ELR (cell line): ENCODE measurements at places on chromosomes 5 and 9.

DNA sequence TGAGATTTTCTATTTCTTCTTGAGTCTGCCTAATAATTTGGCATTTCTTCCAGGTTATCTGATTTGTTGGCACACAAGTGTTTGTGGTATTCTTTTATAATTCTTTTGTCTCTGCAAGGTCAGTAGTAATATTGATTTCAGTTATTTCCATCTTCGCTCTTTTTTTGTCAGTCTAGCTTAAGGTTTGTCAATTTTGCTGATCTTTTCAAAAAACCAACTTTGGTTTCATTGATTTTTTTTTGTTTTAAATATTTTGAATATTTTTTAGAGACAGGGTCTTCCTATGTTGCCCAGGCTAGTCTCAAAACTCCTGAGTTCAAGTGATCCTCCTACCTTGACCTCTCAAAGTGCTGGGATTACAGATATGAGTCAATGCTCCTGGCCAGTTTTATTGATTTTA, 162.8 kb downstream of the BARX1 start:
- DNase-seq, result no peak

- DNase-seq, result no peak
Observed at GRCh38 chr9:104028827-104029226, 65.3 kb upstream of the SMC2 start.

- DNase-seq, result no peak
Observed at GRCh38 chr5:157343842-157344790, 78.2 kb downstream of the CYFIP2 start.

DNA sequence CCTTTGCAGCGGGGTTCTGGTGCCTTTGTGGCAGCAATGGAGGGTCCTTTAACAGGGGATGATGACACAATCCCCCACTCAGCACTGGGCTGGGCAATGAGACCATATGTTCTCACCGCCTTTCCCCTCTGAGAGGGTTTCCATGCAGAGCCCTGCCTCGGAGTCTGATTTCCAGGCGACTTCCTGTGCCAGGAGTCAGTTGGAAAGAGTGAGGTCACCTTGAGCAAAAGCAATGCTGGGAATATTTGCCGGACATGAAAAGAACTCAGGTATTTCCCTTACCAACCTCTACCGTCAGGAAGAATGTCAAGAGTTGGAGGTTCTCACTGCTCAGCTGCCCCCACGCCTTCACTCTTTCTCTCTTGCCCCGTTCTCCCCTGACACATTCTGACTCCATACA, 284.2 kb upstream of the IRX1 start:
- DNase-seq, result no peak

DNA sequence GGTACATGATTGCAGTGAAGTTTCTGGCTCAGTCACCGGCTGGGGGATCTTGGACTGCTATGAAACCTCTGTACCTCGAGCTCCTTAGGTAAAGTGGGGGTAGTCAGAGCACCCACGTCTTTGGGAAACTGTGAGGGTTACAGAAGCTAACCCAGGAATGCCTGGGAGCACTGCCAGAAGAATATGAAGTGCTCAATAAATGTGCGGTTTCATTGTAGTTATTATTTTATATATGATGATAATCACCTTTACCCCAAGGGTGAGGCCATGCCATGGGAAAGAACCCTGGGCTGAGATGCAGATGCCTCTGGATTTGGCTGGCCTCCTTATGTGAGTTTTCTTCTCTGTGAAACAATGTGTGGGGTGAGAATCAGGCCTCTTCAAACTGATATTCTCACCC, 3.7 kb downstream of the NPR3 start:
- no peak for DNase-seq

DNA sequence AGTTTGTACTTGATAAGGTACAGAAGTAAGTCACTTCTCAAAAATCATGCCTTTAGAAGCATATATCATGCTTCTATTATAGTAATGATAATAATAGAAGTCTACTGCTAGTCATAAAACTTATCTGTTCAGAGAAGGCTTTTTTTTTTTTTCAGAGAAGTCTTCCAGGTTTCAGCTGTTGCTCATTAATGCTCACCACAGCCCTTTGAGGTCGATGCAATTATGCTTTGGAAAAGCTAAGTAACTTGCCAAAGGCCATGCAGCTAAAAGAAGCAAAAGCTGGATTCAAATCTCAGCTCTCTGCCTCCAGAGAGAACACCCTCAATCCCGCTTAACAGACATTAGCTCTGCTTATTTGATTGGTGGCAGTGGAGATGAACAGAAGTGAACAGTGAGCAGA, 150.8 kb downstream of the DOCK8 start:
- no peak for DNase-seq

- peak; percentile 38 for DNase-seq
Observed at GRCh38 chr9:125748446-125749099, 1.4 kb downstream of the PBX3 start.

DNA sequence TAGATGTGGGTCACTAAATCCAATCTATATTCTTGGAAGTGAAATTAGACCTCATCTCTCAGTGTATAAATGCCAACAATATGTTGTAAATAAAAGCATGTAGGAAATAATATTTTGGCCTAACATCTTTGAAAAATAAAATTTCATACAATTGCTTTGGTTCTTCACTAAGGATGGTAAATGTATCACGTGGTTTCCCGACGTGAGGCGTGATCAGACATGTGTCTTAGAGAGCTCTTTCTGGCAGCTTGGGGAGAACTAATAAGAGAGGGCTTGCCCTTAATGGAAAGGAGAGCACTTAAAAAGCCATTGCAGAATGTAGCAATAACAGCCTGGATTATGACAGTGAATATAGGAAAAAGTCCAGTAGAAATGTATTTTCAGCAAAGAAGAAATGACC, 602.6 kb downstream of the CDH12 start:
- DNase-seq, result no peak

DNA sequence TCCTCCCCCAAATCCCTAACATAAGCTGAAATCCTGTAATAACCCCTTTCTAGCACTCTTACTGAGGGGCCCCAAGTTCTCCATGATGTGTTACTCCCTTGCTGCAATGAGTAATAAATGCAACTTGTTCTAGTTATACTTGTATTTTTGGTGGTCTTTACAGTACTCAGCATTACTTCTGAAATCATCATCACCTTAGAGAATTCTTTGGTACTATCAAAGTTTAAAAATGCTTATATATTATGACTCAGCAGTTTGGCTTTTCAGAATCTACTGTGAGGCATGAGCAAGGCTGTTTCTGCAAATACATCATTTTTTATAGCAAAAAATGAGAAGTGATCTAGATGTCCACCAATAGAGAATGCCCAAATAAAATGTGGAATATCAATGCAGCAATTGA, 20.7 kb upstream of the ROPN1L start:
- DNase-seq, result peak; percentile 62

- no peak for DNase-seq
Observed at GRCh38 chr5:39521098-39521860, 96.5 kb upstream of the DAB2 start.

DNA sequence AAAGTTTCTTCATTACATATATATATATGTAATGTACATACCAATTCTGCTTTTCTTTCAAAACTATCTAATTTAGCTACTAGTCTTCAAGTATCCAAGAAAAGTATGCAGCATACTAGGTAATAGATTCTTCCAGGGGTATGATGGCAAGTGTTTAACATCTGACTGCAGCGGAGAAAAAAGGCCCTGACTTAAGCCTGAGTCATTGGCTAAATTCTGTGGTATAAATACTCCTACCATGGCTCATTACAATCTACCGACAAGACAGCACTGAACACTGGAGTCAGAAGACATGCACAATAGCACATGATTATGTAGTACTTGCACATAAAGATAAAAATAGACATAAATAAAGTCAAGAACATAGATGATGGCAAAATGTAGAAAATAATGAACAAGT, 439.9 kb downstream of the BRINP1 start:
- peak; percentile 60 for DNase-seq

- peak; percentile 89 for DNase-seq
Observed at GRCh38 chr5:122846051-122846550, 688 bp downstream of the SNX24 start.

DNA sequence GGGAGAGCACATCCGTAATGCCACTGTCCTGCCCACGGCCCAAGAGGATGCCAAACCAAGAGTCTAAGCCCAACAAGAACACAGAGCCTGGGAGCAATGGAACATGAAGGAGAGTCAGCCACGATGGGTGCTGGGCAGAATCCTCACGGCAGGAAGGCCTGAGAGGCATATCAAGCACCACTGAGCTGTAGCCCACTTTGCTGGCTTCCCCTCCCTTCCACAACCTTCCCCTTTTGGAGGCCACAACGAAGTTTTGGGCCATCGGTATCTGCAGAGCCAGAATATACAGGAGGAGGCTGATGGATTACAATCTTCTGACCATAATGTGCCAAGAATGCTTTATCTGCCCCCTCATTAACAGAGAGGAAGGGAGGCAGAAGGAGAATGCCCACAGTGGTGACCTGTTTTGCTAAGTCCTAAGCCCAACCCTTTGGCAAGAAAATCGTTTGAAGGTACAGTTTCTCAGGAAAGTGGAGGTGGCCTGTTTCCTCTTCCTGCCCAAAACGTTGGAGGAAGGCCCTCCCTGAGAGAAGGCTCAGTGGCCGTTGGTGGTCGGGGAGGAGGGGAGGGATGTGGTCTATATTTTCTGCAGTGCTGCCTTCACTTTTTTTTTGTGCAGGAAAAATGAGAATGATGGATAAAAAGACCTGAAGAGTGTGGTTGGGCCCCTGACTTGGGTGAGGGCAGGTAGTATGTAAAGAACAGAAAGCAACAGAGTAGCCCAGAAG, 26.2 kb downstream of the MACROH2A1 start:
- no peak for DNase-seq

GRCh38 chr9:18501949-18502348, 28.0 kb downstream of the ADAMTSL1 start:
- no peak for DNase-seq

GRCh38 chr5:172096207-172096940, 89.9 kb upstream of the FBXW11 start:
- DNase-seq, result no peak

GRCh38 chr9:76475686-76476085, 16.7 kb downstream of the GCNT1 start:
- no peak for DNase-seq

- no peak for DNase-seq
Observed at GRCh38 chr5:135759149-135759784, 75.2 kb upstream of the SLC25A48 start.

DNA sequence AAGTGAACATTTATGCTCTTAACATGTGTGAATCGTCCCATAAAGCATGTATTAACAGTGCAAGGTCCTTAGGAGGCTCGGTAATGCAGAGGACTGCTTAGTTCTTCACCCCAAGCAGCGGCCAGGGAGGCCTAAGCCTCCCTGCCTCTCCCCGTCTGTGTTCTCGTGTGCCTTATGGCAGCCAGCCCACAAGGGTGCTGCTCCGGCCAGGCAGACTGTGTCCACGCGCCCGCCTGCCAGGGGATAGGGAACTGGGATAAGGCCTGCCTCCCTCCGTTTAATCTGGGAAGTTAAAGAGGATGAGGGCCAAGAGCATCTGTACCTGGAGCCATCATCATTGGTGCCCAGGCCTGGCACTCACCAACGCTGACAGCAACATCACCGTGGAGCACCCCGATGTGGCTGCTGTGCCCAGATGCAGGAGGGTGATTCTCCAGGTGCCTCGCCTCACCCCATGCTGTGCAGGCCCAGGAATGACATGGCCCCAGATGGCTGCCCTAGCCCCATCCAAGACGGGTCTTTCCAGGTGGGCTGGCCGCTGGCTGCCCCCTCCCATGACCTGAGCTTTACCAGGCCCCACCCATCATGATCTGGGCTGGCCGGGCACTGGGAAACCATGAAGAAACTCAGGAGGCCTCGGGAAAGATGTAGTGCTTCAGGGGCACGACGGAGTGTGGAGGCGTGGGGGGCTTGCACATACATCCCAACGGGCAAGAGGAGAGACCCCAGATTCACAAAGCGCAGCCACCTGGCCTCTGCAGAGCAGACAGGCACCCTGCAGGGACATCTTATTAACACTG, 35.6 kb upstream of the SUSD3 start:
- DNase-seq, result no peak

DNA sequence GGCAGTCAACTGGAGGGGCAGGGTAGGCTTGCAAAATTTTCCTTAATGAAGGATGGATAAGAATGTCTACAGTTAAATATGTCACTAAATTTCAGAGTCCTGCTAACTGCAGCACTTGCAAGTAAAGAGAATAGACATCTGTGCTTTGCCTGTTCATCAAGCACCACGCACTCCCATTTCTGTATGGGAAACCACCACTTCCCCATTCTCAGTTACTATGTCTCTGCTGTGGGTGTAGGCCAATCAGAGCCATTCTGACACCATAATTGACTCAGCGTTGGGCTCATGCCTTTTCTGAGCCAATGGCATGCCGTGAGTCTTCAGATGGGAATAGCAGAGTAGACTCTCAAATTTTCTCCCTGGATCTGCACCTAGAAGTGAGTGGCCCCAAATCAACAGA, 247.5 kb downstream of the GABRB2 start:
- no peak for DNase-seq

DNA sequence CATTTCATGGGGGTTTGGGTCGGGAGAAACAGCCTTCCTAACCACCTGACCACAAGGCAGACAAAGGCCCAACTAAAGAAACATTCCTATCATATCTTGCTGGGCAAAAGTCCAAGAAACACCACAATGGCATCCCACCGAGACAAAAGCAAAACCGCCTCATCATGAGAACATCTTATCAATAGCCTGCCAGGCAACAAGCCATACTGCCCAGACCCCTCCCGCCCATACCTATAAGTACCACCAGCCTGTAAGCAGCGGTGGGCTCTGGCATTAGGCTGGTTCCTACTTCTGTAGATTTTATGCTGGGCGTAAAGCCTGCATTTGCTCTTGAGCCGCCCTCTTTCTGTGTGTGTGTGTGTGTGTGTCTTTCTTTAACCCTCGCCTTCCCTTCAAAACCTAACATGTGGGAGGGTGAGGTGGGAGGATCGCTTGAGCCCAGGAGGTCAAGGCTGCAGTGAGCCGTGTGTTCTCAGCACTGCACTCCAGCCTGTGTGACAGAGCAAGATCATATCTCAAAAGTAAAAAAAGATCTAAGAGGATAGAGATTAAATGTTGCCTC, 56.9 kb downstream of the PDE6A start:
- peak; percentile 86 for DNase-seq

- no peak for DNase-seq
Observed at GRCh38 chr5:161036296-161036695, 184.3 kb upstream of the ATP10B start.

DNA sequence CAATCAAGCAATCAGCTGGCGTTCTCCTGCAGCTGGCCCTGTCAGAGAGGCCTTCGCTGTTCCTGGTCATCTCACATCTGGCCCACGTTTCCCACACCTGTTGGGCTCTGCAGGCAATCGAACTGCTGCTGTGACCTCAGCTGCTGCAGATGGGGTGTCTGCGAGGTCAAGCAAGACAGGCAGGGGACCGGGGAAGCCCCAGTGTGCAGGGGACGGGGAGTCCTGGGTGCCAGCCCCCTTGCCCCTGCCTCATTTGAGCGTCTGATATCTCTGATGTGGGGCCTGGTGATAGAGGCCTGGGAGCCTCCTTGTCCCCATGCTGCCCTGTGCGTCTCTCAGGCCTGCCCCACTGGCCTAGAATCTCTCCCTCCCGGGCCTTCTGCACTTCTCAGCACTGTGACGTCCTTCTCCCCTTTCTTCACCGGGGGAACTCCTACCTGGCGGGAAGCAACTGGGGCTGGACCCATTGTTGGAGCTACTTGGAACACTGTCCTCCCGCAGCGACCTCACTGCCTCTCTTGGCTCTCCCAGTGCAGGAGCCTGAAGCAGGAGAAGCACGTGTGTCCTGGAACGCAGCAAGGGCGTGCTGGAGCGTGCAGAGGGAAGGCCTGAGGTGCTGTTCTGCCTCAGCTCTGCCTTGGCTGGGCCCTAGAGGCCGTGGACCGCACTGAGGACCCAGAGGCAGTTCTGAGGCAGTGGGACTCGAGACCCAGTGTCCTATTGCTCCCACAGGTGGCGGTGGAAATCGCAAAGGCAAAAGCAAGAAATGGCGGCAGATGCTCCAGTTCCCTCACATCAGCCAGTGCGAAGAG, 3.9 kb downstream of the GRK6 start:
- no peak for DNase-seq
